NCI-H1930 (cell line): ENCODE measurements at places on chromosomes 6 and 20.

- DNase-seq: no peak
Observed at GRCh38 chr20:50295762-50296449, 105.3 kb downstream of the CEBPB start.

- no peak for DNase-seq
Observed at GRCh38 chr20:23125625-23126191, 39.6 kb upstream of the CD93 start.

DNA sequence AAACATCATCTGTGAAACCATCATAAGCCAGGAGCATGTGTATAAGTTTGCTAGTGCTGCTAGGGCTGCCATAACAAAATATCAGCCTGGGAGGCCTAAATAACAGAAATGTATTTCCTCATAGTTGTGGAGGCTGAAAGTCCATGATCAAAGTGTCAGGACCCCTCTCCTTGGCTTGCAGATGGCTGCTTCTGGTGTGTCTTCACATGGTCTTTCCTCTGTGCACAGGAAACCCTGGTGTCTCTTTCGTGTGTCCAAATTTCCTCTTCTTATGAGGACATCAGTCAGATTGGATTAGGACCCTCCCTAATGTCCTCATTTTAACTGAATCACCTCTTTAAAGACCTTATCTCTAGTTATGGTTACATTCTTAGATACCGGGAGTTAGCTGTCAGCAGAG, 6.2 kb upstream of the CITED2 start:
- no peak for DNase-seq

DNA sequence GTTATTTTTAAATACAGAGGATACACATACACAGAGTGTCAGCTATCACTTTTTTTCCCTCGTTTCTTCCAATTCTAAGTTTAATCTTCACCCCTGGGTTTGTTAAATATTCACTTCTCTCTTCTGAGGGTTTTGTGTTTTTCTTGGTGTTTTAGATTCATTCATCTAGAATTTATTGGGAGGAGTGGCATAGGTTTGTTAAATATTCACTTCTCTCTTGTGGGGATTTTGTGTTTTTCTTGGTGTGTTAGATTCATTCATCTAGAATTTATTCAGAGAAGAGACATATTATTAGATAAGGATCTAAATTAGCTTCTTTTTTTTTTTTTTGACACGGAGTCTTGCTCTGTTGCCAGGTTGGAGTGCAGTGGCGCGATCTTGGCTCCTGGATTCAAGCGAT, 3.9 kb downstream of the GTF2H5 start:
- DNase-seq: no peak

DNA sequence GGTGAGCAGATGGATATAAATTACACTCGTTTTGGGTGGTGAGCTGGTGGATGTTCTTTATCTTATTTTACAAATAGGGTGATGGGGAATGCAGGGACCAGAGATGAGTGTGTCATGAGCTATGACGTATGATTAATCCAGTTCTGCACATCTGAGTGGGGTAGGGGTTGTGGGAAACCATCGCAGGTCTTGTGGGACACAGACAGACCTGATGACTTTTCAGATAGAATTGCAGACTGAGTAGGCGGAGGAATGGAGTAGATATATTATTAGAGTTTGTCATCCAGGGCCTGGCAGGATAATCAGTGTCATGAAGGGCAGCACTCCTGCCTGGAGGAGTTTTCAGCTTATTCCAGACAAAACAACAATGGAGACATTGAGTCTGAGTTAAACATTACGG, 12.9 kb upstream of the DSP start:
- DNase-seq: no peak

GRCh38 chr6:139747154-139747553, 372.7 kb upstream of the CITED2 start:
- DNase-seq: no peak
